ENCODE measurements at places on chromosomes 2 and 18. TPM values are rescaled to one million over a fixed set of nuclear protein-coding genes. Genes with fewer than 3 reads are reported as not detected.

DARS1 gene
- total RNA-seq, result 52.7 TPM

COLEC11 gene
- 0.67 TPM for total RNA-seq

RMDN2 gene
- total RNA-seq, result 4.2 TPM

SLC30A3 gene
- 3.4 TPM for total RNA-seq

SLC16A14 gene
- total RNA-seq, result 1.5 TPM

CAPG gene
- 105 TPM for total RNA-seq

MOGAT1 gene
- not detected for total RNA-seq

MERTK gene
- 1.9 TPM for total RNA-seq

EFR3B gene
- total RNA-seq, result 16.8 TPM

LPIN1 gene
- total RNA-seq, result 13.5 TPM

TSGA10 gene
- 5.1 TPM for total RNA-seq

VSNL1 gene
- not detected for total RNA-seq

SERPINB10 gene
- not detected for total RNA-seq

SGPP2 gene
- 0.16 TPM for total RNA-seq

TUBA3D gene
- total RNA-seq, result not detected

GPBAR1 gene
- total RNA-seq, result 0.15 TPM

SKOR2 gene
- not detected for total RNA-seq

ALLC gene
- 0.06 TPM for total RNA-seq

FBXO15 gene
- 1.3 TPM for total RNA-seq

RNF144A gene
- 7.5 TPM for total RNA-seq

ST8SIA3 gene
- total RNA-seq, result not detected

CERKL gene
- 0.19 TPM for total RNA-seq

POTEE gene
- total RNA-seq, result 0.03 TPM

GTF2A1L gene
- total RNA-seq, result not detected

PMAIP1 gene
- 14.9 TPM for total RNA-seq

C2orf66 gene
- 0.09 TPM for total RNA-seq

INO80B gene
- total RNA-seq, result 55.8 TPM

REG3G gene
- total RNA-seq, result not detected

GNLY gene
- not detected for total RNA-seq

EGR4 gene
- 0.28 TPM for total RNA-seq

MC2R gene
- not detected for total RNA-seq

SETBP1 gene
- 0.58 TPM for total RNA-seq

KCNF1 gene
- 42.7 TPM for total RNA-seq

ANKRD30BL gene
- not detected for total RNA-seq

TIMM21 gene
- total RNA-seq, result 69.7 TPM

SCN1A gene
- total RNA-seq, result not detected

UGT1A5 gene
- not detected for total RNA-seq

TYMS gene
- 170 TPM for total RNA-seq

POU3F3 gene
- 0.05 TPM for total RNA-seq

TLX2 gene
- total RNA-seq, result 0.14 TPM

ESPNL gene
- total RNA-seq, result 0.13 TPM

ALS2 gene
- 11.6 TPM for total RNA-seq

GCG gene
- total RNA-seq, result not detected

CFC1B gene
- not detected for total RNA-seq

SPC25 gene
- total RNA-seq, result 20.2 TPM
